ENCODE measurements at places on chromosomes 4 and X. TPM values are rescaled to one million over a fixed set of nuclear protein-coding genes. Genes with fewer than 3 reads are reported as not detected.

DNA sequence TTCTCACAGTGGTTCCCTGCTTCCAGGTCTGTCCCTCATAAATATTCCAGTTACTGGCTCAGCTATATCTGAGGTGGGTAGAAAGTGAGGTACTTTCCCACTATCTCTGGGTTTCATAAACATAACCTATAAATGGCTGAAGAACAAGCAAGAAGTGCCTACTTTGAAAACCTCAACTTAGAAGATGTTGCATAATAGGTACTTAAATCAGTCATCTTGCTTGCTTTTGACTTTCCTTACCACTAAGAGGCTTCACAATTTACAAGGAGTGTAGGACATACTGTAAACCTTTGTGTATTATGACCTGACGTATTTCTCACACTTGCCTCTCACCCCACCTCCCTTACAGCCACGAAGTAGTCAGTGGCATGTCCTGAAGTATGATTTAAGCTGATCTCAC is 145.9 kb downstream of the PCDH19 start:
- no peak for DNase-seq

- DNase-seq, result no peak
Measured at GRCh38 chr4:53618321-53618720, 27.0 kb upstream of the LNX1 start.

- DNase-seq, result no peak
Measured at GRCh38 chr4:129236351-129236750, 140.4 kb downstream of the C4orf33 start.

- no peak for DNase-seq
Measured at GRCh38 chr4:77501851-77502250, 103.8 kb upstream of the CXCL13 start.

DNA sequence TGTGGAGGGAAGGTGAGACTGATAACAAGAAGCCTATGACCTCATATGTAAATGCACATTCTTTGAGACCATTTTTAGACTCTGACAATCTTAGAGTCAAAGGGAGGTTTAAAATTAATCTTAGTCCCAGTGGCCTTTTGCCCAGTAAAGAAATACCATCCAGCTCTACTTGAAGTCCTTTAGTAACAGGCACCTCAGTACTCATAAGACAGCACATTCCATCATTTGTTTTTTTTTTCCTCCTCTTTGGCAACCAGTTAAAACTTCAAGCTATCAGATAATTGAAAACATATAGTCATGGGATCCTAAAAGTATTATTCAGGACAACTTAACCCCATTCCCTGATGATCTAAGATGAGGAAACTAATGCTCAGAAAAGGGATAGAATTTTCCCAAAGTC is 4.6 kb downstream of the EDA2R start:
- DNase-seq, result no peak

DNA sequence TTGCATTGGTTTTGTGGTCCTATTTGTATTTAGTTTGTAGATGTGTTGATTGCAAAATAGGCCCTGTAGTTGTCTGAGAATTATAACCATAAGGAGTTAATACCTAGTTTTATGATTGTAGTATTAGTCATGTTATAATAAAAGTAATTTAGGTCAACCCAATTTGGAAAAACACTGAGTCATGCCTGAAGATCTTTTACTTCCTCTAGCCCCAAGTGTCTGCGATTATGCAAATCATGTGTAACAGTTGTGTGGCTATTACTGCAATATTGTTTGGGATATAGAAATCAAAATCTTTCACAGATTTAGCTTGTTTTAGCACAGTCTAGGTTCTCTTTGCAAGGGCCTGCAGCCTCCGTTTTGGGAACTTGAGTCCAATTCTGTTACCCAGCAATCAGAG is 12.6 kb downstream of the SRD5A3 start:
- no peak for DNase-seq

GRCh38 chrX:115337491-115338144 is 48.1 kb downstream of the LUZP4 start:
- DNase-seq, result no peak

The ZCCHC12 gene
- 0.71 TPM for total RNA-seq

DNA sequence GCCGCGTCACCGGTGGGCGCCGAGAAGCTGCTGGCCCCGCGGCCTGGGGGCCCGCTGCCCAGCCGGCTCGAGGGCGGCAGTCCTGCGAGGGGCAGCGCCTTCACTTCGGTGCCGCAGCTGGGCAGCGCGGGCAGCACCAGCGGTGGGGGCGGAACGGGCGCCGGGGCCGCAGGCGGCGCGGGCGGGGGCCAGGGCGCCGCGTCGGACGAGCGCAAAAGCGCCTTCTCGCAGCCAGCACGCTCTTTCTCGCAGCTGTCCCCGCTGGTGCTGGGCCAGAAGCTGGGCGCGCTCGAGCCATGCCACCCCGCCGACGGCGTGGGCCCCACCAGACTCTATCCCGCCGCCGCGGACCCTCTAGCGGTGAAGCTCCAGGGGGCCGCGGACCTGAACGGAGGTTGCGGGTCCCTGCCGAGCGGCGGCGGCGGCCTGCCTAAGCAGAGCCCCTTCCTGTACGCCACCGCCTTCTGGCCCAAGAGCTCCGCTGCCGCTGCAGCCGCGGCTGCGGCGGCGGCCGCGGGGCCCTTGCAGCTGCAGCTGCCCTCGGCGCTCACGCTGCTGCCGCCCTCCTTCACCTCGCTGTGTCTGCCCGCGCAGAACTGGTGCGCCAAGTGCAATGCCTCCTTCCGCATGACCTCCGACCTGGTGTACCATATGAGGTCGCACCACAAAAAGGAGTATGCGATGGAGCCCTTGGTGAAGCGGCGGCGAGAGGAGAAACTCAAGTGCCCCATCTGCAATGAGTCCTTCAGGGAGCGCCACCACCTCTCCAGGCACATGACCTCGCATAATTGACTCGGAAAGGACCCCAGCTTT is 5.6 kb downstream of the PRDM8 start:
- DNase-seq, result peak; percentile 38
